ENCODE measurements at places on chromosomes 5 and 9.
A peak's percentile ranks its signal among the peaks of the same experiment; 100 is the strongest.

GRCh38 chr5:149162401-149163084 is 21.2 kb downstream of the ABLIM3 start:
- H3K36me3 ChIP-seq, result no peaks in the 10 kb centered on the region
- DNase-seq, result no peak
- peak overlapping the region; percentile 69 for H3K27ac ChIP-seq
- peaks cover 5% of the 10 kb centered on the region for H3K4me1 ChIP-seq
- no peaks in the 10 kb centered on the region for H3K27me3 ChIP-seq

- H3K4me3 ChIP-seq, result no peak overlapping the region
- DNase-seq, result no peak
- no peak overlapping the region for H3K27ac ChIP-seq
- H3K4me1 ChIP-seq, result no peaks in the 10 kb centered on the region
These were observed 63.0 kb upstream of the PHYKPL start for GRCh38 chr5:178295589-178295988.

DNA sequence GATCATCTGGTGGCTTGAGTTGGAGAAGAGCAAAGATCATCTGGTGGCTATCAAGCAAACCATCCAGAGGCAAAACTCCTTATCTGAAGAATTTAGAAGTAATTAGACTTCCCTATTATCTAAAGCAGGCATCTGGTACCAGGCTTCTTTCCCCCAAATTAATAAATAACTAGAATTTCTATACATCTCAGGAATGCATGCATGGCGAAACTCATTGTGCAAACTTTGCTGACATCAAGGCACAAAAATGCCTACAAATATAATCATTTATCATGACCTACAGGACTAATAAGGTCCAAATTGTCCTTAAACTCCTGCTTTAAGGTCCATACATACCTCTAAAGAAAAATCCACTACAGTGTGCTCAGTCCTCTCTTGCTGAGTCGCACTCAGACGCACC is 6.0 kb downstream of the OR13D1 start:
- H3K27me3 ChIP-seq, result no peaks in the 10 kb centered on the region
- no peaks in the 10 kb centered on the region for H3K4me1 ChIP-seq
- no peak overlapping the region for H3K4me3 ChIP-seq
- H3K36me3 ChIP-seq, result no peaks in the 10 kb centered on the region
- no peak for DNase-seq

DNA sequence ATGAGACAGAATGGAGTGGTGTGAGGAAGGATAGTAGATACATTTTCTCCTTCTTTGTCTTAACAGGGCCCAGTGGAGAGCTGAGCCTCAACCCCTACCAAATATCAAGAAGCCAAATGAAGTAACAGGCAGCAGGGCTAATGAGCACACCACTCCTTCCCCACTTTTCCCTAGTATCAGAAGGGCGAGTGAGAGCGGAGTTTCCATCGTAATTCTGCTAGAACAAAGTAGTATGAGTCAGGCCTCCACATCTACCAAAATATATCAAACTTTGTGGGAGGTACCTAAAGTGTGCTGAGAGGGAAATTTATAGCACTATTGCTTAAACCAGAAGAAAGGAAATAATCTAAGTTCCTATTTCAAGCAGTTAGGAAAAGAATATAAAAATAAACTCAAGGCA is 769.0 kb upstream of the RGMB start:
- no peaks in the 10 kb centered on the region for H3K27me3 ChIP-seq
- no peaks in the 10 kb centered on the region for H3K4me1 ChIP-seq
- no peak for DNase-seq
- no peaks in the 10 kb centered on the region for H3K36me3 ChIP-seq
- H3K27ac ChIP-seq, result no peak overlapping the region
- H3K4me3 ChIP-seq, result no peak overlapping the region

DNA sequence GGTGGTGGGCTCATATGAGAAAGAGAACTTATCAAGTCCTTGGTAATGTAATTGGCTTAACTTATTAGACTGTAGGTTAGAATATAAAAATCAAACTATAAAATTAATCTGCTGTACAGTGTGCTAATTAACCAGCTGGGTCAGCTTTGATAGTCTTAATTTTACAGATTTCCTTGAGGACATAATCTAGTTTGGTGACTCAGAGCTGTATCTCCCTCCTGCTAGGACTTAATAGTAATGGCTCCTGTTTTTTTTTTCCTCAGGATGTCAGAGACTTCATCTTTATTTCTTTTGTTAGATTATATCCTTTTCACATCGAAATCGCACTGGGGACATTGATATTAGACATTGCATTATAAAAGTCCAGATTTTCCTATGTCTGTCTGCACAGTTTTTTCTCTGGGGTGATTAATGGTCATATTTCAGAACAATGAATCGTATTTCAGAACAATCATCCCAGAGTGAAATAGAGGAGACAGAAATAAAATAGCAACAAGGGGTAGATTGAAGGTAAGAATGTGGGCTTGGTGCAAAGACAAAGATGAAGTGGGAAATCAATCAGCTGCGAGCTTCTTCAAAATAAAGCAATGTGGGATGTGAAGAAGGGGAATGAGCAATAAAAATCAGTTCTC is 346.4 kb upstream of the RIOK2 start:
- no peaks in the 10 kb centered on the region for H3K4me1 ChIP-seq

GRCh38 chr5:83370957-83371356 is 100.6 kb upstream of the VCAN start:
- no peak for DNase-seq
- H3K4me3 ChIP-seq, result no peak overlapping the region
- H3K27me3 ChIP-seq, result no peaks in the 10 kb centered on the region
- H3K27ac ChIP-seq, result no peak overlapping the region

GRCh38 chr9:124452326-124452725 is 2.1 kb downstream of the ADGRD2 start:
- no peak for DNase-seq
- H3K36me3 ChIP-seq, result no peaks in the 10 kb centered on the region
- H3K27me3 ChIP-seq, result peaks cover 20% of the 10 kb centered on the region
- no peak overlapping the region for H3K27ac ChIP-seq
- no peaks in the 10 kb centered on the region for H3K4me1 ChIP-seq
- H3K4me3 ChIP-seq, result no peak overlapping the region

GRCh38 chr9:82912645-82913044 is 150.3 kb downstream of the RASEF start:
- DNase-seq, result no peak
- no peaks in the 10 kb centered on the region for H3K36me3 ChIP-seq
- no peaks in the 10 kb centered on the region for H3K4me1 ChIP-seq
- H3K27me3 ChIP-seq, result no peaks in the 10 kb centered on the region
- H3K4me3 ChIP-seq, result no peak overlapping the region

DNA sequence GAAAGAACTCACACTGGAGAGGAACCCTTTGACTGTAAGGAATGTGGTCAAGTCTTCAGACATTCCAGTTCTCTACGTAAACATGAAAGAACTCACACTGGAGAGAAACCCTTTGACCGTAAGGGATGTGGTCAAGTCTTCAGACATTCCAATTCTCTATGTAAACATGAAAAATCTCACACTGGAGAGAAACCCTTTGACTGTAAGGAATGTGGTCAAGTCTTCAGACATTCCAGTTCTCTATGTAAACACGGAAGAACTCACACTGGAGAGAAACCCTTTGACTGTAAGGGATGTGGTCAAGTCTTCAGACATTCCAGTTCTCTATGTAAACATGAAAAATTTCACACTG is 32.6 kb downstream of the MAPK9 start:
- no peaks in the 10 kb centered on the region for H3K4me1 ChIP-seq
- no peak overlapping the region for H3K4me3 ChIP-seq
- H3K36me3 ChIP-seq, result peaks cover 61% of the 10 kb centered on the region
- H3K27ac ChIP-seq, result no peak overlapping the region

DNA sequence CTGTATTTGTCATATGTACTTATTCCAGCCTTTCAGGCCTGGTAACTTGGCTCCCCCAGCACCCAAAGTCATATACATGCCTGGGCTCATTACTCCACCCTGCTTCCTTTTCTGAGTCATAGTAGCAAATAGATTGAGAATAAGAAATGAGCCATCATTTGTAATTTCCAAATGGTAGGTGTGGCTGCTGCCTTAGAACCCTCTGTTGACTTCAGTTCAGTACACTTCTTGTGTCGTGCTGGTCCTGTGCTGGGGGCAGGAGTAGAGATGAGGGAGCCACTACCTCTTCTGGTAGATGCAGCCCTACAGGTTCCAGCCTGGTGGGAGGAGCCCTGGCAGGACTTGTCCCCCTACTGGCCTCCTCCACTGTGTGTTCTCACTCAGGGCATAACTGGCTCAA is 11.1 kb downstream of the GM2A start:
- no peaks in the 10 kb centered on the region for H3K4me1 ChIP-seq
- no peak for DNase-seq
- no peak overlapping the region for H3K4me3 ChIP-seq

DNA sequence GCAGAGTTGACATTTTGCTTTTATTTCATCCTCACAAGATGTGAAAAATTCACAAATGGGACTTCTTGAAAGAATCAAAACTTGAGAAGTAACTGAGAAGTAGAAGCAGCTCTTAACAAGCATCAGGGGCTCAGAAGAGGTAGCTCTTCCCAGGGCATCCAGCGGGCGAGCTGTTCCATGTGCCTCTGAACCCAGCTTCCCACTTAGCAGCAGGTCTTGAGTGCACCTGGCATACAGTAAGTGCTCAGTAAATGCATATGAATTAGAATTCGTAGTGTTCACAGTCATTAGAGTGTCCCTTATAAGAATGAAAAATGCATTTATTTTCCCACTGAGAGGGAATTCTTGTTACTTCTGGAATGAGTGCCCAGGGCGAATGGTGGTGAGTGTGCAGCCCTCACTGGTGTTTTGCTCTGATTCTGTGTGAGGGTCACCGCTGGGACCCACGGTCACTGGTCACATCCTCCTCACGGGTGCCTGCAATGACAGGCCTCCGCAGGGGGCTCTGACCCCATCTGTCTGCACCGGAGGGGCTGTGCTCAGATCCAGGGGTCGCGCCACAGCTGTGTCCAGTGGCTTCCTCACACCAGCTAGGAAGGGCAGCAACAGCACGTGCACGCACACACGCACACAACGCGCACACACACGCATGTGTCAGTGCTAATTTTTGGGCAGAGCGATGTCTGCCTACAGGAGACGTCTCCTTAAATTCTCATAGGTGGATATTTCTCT is 26.9 kb downstream of the EXOC3 start:
- no peaks in the 10 kb centered on the region for H3K36me3 ChIP-seq
- H3K4me3 ChIP-seq, result no peak overlapping the region
- H3K27ac ChIP-seq, result no peak overlapping the region
- peak; percentile 37 for DNase-seq

DNA sequence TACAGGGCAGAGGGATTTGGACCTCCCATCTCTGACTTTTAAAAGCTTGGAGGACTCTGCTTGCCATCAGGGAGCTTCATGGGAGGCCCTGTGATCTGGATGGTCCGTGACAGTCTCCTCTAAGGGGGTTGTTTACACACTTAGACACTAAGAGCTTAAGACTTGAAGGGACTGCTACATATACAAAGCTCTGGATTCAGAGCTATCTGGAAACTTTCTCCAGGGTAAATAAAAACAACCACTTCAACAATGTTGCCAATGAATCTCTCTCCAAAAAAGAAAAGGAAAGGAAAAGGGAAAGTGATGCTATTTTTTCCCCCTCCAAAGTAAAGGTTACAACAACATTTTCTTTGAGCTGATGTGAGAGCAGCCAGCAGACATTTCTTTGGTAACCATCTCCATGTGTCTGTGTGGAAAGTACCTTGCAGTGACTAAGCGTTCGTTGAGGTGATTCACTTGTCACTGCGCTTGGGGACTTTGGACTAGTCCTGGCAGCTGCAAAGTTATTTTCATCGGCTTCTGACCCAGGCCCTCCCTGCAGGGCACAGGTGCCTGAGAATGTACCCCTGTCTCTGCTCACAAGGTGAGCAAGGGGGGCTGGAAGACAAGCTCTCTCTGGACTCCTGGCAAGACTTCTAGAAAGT is 262.1 kb upstream of the KLF4 start:
- DNase-seq, result no peak
- no peak overlapping the region for H3K4me3 ChIP-seq
- H3K36me3 ChIP-seq, result no peaks in the 10 kb centered on the region

- H3K27ac ChIP-seq, result no peak overlapping the region
- peaks cover 2% of the 10 kb centered on the region for H3K4me1 ChIP-seq
- H3K27me3 ChIP-seq, result no peaks in the 10 kb centered on the region
- H3K4me3 ChIP-seq, result no peak overlapping the region
- no peak for DNase-seq
These were observed 12.1 kb downstream of the PDCL start for GRCh38 chr9:122816163-122816867.

GRCh38 chr9:6072865-6073264 is 57.4 kb upstream of the RANBP6 start:
- H3K4me3 ChIP-seq, result no peak overlapping the region
- DNase-seq, result no peak
- H3K27me3 ChIP-seq, result no peaks in the 10 kb centered on the region
- no peaks in the 10 kb centered on the region for H3K4me1 ChIP-seq
- no peaks in the 10 kb centered on the region for H3K36me3 ChIP-seq

DNA sequence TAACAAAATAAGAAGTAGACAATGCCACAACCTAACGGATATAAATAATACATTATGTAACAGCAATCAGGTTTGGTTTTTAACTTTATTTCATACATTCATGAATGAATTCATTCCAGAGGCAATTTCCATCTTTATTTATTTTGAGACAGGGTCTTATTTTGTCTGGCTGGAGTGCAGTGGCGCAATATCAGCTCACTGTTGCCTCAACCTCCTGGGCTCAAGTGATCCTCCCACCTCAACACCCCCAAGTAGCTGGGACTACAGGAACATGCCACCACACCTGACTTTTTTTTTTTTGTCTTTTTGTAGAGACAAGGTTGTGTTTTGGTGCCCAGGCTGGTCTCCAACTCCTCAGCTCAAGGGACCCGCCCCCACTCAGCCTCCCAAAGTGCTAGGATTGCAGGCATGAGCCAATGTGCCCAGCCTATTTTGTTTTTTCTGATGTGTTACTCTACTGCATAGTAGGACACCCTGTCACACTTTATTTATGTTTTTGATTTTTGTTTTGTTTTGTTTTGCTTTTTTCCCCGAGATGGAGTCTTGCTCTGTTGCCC is 26.3 kb upstream of the C5orf24 start:
- no peak for DNase-seq
- no peak overlapping the region for H3K27ac ChIP-seq
- H3K36me3 ChIP-seq, result no peaks in the 10 kb centered on the region
- no peaks in the 10 kb centered on the region for H3K27me3 ChIP-seq
- H3K4me3 ChIP-seq, result no peak overlapping the region

GRCh38 chr9:7906783-7907550 is 107.4 kb upstream of the DMAC1 start:
- DNase-seq, result no peak
- no peaks in the 10 kb centered on the region for H3K27me3 ChIP-seq
- H3K4me1 ChIP-seq, result no peaks in the 10 kb centered on the region
- no peak overlapping the region for H3K4me3 ChIP-seq
- H3K36me3 ChIP-seq, result no peaks in the 10 kb centered on the region
- no peak overlapping the region for H3K27ac ChIP-seq

DNA sequence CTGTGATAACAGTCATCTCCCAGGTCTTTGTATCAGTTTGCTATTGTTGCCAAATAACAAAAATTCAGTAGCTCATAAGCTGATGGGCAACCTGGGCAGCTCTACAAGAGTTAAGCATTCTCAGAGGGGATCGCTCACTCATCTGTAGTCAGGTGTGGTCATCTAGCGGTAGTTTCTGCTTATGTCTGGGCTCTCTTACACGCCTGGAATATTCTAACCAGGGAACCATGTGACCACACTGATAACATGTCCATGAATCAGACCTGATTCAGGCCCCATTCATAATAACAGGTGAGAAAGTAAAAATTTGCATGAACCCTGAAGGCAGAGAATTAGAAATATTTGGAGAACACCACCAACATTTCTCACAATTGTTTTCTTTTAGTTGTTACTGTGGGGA is 576.1 kb downstream of the SLCO4C1 start:
- H3K4me1 ChIP-seq, result no peaks in the 10 kb centered on the region
- H3K27me3 ChIP-seq, result no peaks in the 10 kb centered on the region
- no peak overlapping the region for H3K27ac ChIP-seq
- DNase-seq, result no peak
- no peaks in the 10 kb centered on the region for H3K36me3 ChIP-seq
- no peak overlapping the region for H3K4me3 ChIP-seq
